ENCODE measurements at places on chromosomes 4 and X.

- no peak for DNase-seq
Measured at GRCh38 chrX:112786076-112786475, 54.6 kb downstream of the AMOT start.

- no peak for DNase-seq
Measured at GRCh38 chrX:7134981-7135380, 12.5 kb upstream of the STS start.

- no peak for DNase-seq
Measured at GRCh38 chrX:119376312-119376711, 22.8 kb upstream of the SLC25A43 start.

DNA sequence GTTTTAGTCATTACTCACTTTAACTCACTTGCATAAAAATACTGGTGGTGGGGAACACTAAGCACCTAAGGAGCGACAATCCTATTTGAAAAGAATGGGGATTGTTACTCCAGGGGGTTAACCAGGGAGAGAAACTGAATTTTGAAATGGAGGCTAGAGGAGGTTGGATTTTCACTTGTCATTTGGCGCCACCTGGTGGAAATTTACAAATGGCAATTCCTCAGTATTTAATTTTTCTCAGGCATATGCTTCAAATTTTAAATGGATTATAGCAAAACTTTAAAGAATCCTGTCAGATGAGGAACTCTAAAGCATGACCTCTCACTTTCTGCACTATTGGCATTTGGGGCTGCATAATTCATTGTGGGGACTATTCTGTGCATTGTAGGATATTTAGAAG is 2.7 kb upstream of the GEMIN8 start:
- no peak for DNase-seq

GRCh38 chrX:109622270-109622669 is 2.7 kb downstream of the KCNE5 start:
- no peak for DNase-seq

DNA sequence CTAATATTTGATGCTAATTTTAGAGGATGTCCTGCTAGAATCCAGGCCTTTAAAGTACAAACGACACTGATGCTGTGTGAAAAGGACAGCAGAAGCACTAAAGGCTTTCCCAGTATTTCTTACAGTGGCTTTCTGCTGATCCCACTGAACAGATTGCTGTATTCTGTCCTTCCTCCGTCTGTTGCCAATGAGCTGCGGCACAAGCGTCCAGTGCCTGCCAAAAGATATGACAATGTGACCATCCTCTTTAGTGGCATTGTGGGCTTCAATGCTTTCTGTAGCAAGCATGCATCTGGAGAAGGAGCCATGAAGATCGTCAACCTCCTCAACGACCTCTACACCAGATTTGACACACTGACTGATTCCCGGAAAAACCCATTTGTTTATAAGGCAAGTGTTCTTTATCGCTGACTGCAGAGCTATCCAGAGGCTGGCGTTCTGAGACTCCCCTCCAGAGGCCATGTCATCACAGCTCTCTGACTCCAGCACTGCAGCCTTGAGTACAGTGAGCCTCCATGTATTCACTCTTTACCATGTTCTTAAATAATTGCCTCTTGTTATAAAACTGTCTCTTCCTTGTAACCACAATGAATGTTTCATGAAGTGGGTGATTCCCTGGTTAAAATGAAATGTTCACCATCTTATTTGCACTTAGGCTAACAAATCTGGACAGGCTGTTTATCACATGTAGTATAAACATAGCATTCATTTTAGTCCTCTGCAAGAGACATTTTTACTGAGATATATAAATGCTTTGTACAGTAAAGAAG is 43.6 kb downstream of the GUCY1B1 start:
- no peak for DNase-seq

GRCh38 chr4:152938237-152938947 is 2.3 kb downstream of the FHDC1 start:
- DNase-seq, result no peak

- no peak for DNase-seq
Measured at GRCh38 chrX:74498924-74499323, 77.6 kb downstream of the SLC16A2 start.

GRCh38 chr4:34643476-34643875 is 1600.8 kb downstream of the ARAP2 start:
- DNase-seq, result no peak

DNA sequence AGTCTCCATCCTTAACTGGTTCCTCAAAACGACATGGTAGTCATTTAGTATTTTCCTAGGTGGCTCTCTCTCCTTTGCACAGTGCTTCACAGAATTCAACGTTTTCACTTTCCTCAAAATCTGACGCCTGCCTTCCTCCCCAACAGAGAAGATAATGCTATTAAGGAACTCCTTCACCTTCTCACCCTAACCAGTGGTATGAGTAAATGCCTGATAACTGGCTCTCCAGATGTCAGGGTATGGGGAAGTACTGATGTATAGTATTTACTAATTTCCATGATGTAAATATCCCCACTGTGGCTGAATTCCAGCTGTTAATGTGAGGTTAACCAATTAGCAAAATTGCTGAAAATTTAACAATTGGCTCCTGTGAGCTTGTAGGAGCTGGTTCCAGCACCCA is 28.8 kb upstream of the NSUN7 start:
- no peak for DNase-seq

GRCh38 chr4:76980261-76980660 is 30.7 kb downstream of the SEPTIN11 start:
- no peak for DNase-seq

DNA sequence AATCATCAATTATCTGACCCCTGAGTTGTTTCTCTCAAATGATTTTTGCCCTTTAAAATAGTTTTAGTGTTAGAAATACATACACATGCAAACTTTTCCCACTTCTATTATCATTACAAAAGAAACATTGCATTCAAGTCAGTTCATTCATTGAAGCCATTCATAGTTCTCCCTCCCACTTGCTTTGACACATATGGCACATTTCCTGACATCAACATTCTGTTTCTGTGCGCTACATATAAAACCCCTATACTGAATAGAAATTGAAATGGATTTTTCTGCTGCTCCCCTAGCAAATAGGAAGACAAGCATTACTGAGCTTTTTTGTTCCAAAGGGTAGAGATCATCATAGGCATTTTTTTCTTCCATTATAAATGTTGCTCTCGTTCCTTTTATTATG is 497.9 kb upstream of the PCDH10 start:
- no peak for DNase-seq

DNA sequence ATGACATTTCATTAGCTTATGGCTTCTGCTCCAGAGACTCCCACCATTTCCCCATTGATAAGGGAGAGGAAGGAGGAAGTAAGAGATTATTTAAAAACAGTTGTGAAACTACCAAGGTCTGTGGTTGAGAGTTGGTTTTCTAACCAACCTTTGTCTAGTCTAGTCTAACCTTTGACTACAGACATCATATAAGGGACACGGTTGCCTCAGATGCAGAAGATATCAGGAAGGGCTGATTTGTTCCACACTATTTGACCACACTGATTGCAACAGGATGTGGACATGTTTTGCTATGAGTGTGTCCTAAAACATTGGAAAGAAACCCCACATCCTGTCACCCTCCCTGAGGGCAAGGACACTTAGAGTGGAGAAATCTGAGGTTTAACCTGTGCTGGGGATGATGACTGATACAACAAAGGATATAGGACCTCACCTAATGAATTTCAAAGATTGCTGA is 53.0 kb downstream of the COQ2 start:
- DNase-seq, result no peak

DNA sequence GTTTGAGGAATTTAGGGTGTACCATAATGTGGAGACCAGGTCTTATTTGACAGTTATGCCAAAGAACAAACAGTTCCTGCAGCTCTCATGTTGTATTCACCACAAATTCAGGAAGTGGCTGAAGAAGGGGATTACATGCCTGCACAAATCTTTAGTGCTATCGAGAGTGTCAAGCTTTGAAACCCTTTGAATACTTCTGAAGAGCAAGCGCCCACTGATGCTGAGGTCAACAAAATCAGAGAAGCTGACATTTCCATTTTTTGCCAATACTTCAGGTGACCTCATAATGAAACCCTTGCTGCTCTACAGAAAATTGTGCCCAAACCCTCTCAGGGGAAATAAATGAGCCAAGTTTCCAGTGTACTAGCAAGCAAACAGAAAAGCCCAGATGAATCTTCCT is 28.4 kb downstream of the PAK3 start:
- DNase-seq, result no peak

DNA sequence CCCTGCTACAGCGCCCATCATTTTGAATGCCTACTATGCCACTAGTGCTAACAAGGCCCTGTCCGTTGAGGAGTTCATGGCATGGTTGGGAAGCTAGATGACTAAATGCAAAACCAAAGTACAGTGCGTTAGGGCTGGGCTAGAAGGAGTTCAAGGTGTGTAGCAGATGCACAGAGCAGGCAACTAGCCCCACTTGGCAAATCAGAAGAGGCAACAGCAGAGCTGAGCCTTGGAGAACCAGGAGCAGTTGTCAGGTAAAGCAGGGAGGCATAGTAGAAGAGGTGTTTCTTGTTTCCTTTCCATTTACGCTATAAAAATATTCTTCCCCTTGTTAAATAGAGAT is 146.6 kb upstream of the CPEB2 start:
- no peak for DNase-seq

GRCh38 chr4:28093071-28093470 is 1232.4 kb downstream of the STIM2 start:
- DNase-seq, result no peak

DNA sequence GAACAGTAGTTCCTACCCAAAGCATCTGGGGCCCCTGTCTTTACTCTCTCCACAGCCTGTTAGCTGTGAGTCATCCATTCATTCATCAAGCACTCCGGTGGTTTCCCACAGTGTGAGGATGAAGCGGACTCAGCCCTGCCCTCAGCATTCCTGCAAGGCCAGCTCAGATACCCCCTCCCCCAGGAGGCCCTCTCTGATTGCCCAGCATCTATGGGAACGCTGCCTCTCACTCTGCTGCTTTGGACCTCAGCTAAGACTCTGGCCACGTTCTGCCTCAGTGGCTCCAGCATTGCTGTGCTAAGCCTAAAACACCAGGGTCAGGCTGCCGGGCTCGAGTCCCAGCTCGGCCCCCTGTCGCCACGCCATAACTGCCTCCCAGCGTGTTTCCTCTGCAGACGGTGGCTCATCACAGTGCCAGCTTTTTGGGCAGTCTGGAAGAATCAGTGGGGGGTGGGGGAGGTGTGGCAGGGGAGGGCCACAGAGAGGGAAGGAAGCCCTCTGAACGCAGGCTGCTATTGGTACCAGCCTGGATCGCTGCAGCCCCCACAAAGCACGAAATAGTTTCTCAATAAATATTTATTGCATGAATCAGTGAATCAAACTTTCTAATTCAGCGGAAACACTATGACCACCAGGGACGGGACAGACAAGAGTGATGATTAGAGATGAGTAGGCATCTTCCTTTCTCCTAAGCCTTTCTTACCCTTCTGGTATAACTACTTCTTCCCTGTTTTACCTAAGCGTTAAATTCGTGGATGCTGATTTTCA is 74.4 kb downstream of the SORCS2 start:
- DNase-seq, result no peak

DNA sequence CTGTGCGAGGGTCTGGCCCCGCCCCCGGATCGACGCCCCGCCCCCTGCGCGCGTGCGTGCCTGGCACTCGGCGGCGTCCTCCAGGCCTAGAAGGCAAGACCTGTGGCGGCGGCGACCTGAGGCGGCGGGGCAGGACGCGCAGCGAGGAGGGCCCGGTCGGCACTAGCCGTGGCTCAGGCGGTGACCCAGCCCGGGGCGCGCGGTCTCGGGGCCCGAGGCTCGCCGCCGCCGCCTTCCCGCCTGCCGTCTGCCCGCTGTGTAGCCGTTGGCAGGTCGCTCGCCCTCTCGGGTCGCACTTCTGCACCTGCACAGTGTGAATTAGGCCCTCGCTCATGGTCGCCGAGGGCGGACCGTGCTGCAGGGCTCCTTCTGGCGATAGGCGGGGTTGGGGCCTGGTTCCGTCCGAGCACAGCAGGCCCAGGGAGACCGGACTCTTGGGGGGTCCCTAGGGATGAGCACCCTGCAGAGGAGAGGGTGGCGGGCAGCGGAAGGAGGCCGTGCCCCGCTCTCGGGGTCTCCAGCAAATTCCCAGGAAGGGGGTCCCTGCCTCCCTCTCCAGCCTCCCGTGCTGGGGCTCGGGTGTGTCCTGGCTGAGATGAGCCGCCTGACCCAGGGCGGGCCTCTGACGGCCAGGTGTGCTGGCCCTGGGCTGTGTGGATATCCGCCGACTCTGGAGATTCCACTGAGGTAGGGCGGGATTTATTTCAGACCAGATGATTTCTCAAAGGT is 557 bp upstream of the FAM53A start:
- DNase-seq, result no peak

DNA sequence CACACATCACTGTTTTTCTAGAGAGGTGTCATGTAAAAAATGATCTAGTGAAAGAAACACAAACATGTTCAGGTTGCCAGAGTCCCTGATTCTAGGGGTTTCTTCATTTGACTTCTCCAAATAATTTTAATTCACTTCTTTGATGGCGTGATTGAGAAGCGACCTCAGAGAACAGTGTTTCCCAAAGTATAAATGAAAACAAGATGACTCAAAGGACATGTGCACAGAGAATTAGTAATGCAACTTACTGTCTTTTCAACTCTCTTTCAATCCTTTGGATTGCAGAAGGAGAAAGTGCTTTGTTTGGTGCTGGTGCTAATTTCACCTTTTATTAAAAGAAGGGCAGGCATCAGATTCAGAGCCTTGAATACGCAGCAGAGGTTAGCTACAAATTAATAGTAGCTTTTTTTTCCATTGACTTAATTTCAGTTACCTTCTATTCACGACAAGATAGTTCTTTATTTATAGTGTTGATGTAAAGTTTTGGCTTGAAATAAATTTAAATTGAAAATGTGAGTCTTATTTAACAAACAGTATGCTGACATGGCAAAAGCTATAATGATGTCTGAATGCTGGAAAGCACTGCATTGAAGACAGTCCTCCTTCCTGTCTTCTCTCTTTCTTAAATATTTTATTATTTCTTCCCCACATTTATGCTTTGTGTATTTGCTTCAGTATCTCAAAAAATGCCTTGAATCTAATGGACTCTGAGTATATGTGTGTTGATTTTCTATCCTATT is 85.1 kb downstream of the SLC10A7 start:
- DNase-seq, result no peak

DNA sequence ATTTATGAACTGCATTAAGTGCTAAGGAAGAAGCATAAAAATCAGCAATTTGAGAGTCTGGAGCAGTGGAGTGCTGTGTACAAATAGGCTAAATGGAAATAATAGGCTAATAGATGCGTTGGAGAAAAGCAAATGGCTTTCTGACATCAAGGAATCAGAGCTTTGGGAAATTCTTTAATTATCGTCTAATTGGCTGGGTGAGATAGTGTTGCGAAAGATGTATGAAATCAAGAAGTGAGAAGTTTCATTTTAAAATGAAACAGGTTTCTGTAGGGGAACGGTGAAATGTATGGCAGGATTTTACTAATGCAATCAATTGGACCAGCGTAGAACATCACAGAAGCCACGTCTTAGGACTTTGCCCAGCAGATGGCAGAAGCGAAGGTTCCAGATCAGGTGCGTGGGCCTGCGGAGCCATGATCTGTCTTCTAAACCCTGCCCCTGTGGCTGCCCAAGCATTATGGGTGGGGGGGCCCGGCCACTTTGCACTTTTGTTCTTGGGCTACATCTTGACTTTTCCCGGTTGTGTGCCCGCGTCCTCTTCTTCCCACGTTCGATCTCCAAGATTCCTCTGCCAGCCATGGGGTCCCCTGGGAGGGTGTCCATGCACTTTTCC is 118.5 kb upstream of the SHISA3 start:
- no peak for DNase-seq

Measured in substantia nigra (tissue), 51 donors.